Activated CD8-positive, alpha-beta memory T cell treated with anti-CD3 and anti-CD28 coated beads for 48 hours (primary cell): ENCODE measurements at places on chromosomes 4 and X.

DNA sequence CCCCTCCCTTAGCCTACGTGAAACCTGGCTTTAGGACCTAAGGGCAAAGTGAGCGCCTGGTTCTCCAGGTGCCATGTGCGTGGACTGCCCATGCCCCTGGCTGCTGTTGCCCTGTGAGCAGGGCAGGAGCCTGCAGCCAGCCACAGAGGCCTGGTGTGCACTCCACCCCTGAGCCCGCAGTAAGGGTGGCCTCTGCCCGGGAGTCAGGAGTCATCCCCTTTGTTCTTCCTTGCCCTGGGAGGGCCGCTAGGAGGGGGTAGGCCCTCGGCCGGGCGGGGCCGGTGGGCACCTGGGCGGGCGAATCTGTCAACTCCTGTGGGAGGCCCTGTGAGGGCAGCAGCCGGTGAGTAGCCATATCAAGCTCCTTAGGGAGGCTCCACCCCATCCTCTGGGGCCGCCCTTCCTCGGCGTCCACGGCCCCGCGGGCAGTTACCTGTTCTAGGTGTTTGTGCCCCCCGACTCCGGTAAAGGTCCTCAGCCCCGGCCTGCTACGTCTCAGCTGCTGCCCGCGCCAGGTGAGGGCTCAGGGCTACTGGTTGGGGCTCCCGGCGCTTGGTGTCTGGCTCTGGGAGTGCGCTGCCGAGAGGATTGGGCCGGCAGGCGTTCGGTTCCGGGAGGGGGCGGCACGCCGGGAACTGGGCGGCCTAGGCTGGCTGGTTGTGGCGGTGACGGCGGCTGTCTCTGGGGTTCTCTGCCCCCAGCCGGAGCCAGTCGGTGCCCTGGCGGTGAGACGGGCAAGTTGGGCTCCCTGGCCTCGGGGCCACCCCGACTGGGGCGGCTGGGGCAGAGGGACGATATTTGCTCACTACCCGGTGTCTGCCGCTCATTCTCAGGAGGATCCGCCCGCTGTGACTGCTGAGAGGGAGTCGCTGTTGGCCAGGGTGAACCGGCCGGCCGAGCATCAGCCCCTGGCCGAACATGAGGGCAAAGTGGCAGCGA is 1060.2 kb downstream of the TECRL start:
- no peak for DNase-seq

- DNase-seq = no peak
Measured at GRCh38 chrX:111270339-111270738, at the start of gene CAPN6. TSS of gene CAPN6 (minus strand) at chrX:111270483. CDS start at chrX:111263936, 6,547 bp downstream.

GRCh38 chr4:3237712-3238560 is 11.0 kb upstream of the MSANTD1 start:
- no peak for DNase-seq

- no peak for DNase-seq
Measured at GRCh38 chr4:37803348-37803973, 23.0 kb upstream of the PGM2 start.

DNA sequence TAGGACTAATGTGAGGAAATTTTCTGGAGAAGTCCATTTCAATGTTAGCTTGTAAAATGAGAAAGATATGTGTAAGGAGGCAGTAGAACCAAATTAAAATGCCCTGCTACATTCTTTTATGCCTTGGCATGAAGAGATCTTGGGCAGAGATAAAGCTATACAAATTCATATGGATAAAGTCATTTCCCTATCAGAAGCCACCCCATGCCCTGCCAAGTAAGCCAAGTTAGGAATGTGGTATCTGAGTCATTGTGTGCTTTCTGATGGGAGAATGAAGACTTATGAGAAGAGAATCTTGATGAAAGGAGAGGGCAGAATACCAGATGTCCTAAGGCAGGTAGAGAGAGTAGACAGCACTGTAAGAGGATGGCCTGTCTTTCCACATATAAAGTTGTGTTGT is 83.7 kb downstream of the TEX13A start:
- no peak for DNase-seq

DNA sequence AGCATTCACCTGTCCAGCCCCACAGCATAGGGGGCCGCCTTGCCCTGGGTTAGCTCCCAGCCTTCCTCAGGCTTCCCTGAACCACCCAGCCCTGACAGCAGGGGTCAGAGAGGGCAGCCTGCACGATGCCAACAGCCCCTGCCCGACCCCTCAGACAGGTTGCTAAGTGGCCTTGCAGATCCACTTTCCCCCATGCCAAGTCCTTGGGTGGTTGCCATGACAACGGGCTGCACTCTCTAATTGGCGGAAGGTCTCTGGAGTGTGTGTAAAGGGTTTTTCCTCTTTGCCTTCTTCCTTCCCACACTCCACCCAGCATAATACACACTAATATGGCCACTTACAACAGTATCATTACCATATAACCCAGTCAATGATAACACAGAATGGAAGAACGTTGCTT is 99.6 kb upstream of the AFAP1 start:
- no peak for DNase-seq

- no peak for DNase-seq
Measured at GRCh38 chrX:55648434-55648833, 25.2 kb downstream of the FOXR2 start.

DNA sequence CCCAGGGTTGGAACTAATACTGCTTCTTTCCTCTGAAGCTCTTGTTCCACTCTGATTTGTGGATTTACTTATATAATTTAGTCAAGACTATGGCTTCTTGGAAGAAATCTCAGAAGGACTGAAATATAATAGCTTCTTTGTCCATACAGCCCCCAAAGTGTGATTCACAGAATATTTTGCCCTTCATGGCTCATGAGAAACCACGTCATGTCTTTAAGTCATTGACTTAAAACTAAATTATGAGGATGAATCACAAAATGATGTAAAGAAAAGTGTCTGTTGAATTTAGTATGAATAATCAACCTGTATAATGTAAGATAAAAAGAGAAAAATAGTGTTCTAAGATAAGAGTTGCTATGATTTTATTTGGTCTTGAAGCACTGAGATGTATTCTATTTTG is 43.3 kb upstream of the AGA start:
- no peak for DNase-seq

DNA sequence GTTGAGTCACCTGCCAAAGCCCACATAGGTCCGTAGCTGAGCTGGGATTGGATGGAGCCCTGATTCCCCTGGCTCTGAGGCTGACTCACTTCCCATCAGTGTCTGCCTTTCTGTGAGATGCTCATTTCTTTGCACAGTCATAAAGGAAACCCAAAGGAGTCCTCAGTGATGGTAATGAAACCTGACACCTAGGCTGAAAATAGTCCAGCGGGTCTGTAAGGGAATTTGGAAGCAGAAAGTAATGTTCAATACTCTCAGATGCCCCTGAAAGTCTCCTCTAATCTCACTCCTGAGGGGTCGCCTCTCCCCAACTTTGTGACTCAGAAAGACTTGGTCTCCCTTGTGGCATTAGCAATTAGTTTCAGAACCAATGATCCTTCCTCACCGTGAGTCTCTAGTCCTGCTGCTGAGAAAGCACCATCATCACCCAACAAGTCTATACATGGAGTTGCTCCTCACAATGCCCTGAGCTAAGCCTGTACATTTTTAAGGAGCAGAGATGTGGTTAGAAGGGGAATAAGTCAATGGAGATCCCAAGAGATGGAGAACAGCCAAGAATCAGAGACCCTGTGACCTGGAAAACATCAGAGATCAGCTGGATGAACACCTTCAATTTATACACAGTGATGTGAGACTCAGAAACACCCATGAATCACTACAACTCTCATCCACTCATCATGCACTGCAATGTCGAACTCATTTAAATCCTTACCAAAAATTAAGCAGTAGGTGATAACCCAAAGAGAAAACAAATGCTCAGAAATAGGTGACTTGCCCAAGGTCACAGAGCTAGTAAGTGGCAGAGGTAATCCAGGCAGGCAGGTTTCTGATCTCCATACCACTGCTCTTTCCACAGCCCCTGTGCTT is 219.0 kb upstream of the CPEB2 start:
- no peak for DNase-seq

DNA sequence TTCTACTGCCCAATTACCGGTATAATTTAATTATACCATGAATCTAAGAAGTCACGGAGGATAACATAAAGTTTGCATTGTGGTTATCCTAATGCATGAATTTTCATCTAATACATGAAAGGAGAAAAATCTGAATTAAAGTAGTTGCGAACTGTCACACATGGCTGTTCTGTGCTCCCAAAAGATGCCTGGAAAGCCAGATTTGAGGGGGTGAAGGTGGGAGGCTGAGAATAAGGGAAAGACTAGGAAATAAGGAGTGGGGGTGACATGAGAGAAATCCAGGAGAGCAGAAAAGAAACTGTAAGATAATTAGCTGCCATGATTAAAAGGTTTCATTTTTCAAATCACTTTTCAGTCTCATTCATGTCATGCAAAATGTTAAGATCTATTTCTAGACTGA is 1582.7 kb downstream of the STIM2 start:
- DNase-seq = no peak

DNA sequence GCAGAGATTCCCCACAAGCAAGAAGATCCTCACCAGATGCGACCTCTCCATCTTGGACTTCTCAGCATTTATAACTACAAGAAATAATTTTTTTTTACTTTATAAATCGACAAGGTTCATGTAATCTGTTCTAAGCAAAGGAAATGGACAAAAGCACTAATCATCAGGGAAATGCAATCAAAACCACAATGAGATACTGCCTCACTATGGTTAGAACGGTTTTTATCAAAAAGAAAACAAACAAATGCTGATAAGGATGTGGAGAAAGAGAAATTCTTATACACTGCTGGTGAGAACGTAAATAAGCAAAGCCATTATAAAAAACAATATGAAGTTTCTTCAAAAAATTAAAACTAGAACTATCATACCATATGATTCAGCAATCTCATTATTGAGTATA is 1382.6 kb downstream of the ARAP2 start:
- DNase-seq = no peak

DNA sequence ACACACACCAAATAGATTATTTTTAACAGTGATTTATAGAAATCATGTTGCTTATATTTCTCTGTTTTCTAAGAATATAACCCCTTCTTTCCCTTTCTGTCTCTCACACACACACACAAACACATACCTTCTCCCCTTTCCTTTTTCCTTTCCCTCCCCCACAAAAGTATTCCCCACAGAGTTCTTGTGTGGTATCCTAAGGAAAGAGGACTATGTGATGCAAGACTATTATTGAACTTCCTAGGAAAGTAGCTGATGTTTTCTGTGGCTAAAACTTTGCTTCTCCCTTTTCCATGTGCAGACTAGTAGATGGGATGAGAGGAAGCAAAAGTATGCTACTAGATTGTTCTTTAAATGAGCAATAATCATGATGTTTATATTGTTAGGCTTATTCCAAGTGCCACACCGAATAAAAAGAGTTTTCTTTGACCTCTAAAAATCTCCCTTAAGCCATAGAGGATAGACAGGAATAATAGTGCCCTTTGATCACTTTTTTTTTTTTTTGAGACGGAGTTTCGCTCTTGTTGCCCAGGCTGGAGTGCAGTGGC is 38.7 kb downstream of the CPEB2 start:
- DNase-seq = no peak

GRCh38 chr4:38044060-38044459 is 83.9 kb downstream of the PTTG2 start:
- no peak for DNase-seq

DNA sequence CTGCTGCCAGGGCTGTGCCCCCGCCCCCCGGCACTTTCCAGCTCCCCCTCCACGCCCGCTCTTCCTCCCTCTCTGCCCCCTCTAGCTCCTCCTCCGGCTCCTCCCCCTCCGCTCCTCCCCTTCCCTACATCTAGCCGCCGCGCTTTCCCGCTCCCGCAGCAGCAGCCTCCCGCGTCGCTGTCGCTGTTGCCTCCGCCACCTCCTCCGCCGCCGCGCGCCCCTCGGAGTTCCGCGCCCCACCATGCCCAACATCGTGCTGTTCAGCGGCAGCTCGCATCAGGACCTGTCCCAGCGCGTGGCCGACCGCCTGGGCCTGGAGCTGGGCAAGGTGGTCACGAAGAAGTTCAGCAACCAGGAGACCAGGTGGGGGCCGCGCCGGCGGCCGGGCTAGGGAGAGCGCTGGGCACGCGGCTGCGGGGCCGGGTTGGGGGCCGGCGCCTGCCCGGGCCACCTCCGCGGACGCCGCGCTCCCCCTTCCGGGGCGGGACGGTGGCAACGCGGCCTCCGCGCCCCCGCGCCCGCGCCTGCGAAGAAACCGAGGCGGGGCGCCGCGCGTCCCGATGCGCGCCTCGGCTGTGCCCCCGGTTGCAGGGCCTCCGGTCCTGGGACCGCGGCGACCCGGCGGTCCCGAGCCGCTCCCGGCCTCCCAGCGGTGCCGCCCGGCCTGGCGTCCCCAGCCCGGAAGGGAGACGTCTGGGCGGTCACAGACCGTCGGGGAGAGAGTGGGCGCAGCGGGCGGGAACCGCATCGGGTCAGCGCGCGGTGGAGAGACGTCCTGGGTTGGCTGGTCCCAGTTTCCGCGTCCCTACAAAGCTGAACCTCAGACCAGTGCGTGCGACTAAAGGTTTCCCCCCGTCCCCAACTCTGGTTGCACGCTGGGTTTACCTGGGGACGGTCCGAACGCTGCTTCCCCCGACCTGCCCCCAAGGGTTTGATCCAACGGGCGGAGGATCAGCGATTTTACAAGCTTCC is at the start of gene PRPS2:
PRPS2 (plus strand) TSS at position 156 of the 972 bp plus-strand sequence; CDS start at position 242, 86 bp downstream.
- no peak for DNase-seq

DNA sequence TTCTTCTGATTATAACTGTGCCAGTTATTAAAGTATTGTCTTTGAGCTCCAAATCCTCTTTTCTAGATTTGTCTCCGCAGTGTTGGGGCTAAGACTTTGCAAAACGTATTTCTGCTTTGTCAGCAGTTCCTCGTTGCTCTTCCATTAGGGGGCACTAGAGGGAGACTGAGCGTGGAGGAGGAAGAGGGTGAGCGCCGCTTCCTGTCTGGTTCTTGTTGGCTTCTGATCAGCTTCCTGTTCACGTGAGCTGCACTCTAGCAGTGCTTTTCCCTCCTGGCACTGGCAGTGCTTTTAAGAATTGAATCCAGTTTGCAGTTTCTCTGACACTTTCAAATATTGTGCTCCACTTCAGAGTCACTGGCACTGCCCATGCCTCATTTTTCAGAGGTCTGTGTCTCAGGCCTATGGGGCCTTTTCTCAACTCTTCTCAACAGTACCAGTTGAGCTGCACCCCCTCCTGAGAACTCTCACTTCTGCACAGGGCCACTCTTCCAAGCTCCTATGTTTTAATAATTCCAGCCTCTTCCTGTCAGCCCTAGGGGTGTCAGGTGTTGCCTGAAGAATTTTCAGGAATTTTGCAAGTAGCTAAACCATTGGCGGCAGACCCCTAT is 54.4 kb upstream of the LCORL start:
- DNase-seq = no peak
